AG04449 (cell line): ENCODE measurements at places on chromosomes 2 and 18.

DNA sequence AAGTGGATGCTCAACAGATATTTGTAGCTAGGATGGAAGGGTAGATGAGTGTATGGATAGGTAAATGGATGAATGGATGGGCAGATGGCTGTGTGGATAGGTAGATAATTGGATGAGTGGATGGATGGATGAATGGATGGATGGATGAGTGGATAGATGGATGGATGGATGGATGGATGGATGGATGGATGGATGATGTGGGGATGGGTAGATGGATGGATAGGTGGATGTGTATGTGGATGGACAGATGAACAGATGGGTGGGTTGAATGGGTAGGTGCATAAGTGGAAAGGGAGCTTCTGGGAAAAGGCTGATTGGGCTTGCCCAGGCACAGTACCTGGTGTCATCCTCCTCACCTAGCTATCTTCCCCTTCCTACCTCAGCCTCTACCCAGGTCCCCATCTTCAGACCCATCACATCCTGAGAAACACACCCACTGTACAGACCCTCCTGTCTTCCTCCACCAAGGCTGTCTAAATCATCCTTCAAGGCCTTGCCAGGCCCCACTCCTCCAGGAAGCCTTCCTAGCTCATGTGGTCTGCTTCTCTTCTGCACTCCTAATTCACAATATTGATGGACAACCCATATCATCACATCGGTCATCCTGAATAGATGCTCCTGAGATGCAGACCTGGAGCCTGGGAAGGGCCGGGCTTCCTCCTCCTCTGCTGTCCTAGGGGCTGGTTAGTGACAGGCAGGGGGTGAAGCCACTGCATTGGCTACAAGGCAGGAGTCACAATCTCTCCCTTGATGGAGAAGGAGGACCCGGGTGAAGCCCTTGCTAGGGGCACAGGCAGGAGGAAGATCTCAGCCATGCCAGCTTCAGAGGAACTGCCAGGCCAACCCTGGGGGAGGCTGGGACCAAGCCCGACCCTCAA lies 49.4 kb downstream of the SMAD7 start:
- no peak for DNase-seq

GRCh38 chr2:191202209-191202721 lies 42.9 kb upstream of the MYO1B start:
- peak; percentile 75 for DNase-seq

DNA sequence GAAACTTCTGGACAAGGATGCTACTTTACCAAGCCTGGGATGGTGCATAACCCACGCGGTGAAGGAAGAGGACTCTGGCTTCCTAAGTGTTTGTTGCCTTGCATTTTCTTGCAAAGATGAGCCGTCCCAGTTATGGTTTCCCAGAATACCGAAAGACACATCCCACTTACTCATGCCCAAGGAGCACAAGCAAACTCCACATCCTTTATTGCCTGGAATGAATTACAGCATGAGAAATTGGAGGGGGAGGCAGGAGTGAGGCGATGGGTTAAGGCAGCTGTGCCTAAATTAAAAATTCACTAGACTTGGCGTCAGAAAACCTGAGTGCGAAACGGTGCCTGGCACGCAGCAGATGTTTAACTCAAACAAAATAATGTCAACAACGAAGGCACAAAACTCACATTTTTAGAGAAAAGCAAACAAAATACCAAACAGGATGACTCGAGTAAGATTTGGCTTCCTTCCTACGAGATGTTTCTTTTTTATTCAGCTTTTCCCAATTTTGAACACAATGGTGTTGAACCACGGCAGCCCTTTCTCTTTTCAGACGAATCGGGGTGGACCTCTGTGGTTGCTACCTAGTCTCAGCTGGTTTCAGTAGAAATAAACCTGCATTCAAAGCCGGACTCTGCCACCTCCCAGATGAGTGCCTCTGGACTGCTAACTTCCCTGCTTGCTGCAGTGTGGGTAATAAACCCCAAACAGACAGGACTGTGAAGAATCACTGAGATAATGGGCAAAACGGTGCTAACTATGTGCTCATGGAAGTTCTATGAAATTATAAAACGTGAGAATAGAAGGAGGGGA lies 100.3 kb upstream of the NCK2 start:
- no peak for DNase-seq

DNA sequence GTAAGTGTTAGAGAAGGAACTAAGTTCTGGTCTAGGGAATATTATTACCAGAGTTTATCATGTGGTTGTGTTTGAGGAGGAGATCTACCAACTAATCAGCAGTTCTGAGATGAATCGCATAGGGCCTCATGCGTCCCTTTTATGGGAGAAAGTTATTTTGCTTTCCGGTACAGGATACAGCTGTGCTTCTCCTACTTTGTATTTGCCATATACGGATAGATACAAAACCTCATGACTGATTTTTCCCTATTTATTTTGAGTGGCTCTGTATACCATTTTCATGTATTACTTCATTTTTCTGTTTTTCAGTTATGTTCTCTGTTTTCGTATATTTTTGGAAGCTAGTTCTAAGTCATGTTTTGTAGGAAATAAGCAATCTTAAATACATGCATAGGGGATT lies 66.8 kb downstream of the ACSL3 start:
- DNase-seq = no peak

GRCh38 chr2:94997981-94998930 lies 27.3 kb upstream of the MAL start:
- no peak for DNase-seq

GRCh38 chr2:101185085-101185484 lies 33.9 kb upstream of the TBC1D8 start:
- no peak for DNase-seq

DNA sequence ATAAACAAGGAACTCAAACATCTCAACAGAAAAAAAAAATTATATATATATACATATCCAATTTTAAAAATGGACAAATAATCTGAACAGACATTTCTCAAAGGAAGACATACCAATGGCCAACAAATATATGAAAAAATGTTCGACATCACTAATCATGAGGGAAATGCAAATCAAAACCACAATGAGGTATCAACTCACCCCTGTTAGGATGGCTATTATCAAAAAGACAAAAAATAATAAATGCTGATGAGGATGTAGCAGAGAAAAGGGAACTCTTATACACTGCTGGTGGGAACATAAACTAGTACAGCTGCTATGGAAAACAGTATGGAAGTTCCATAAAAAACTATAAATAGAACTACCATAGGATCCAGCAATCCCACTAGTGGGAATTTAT lies 46.1 kb downstream of the CLASP1 start:
- no peak for DNase-seq

- DNase-seq = no peak
Measured at GRCh38 chr18:79702906-79703305, 23.3 kb downstream of the CTDP1 start.

DNA sequence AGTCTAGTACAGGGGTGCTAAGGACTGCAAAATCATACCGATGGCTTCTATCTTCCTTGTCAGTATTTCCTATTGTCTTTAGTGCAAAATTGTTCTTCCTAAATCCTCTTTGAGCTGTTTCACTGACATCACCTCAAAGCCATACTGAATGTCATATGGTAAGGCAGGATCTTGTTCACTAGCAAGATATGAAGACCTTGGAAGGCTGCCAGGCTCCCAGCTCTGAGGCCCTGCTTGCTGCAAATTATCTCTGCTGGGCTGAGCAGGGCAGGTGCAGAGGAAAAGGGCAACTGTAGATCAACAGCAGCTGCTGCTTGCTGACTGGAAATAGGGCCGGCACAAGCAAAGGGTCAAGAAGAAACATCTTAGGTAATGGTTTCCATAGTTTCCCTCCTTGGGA lies 58.2 kb downstream of the PMAIP1 start:
- DNase-seq = peak; percentile 38

GRCh38 chr2:211609127-211609526 lies 929.5 kb downstream of the ERBB4 start:
- DNase-seq = no peak

- peak; percentile 24 for DNase-seq
Measured at GRCh38 chr18:47163241-47163640, 12.9 kb downstream of the IER3IP1 start.

- no peak for DNase-seq
Measured at GRCh38 chr18:48928787-48929186, 22.0 kb downstream of the SMAD7 start.

- DNase-seq = no peak
Measured at GRCh38 chr2:197986977-197987376, 182.6 kb downstream of the PLCL1 start.

DNA sequence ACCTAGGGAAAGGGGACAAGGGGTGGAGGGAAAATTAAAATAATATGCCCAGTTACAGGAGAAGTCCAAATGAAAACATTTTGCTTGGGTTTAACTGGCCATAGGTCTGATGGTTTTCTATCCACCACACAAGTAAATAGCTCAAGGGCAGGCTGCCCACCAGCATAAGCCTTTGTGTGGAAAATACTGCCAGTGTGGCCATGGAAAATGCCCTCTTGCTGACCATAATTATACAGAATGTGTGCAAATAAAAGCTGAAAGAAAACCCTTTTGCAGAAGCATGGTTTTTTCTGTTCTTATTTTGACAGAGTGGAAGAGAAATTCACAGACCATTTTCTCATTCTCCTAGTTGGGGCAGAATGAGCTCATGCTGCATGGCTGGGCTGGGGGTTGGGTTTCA lies 111.3 kb upstream of the SIX2 start:
- no peak for DNase-seq

GRCh38 chr18:49656073-49656692 lies 94.3 kb downstream of the LIPG start:
- DNase-seq = peak; percentile 53

DNA sequence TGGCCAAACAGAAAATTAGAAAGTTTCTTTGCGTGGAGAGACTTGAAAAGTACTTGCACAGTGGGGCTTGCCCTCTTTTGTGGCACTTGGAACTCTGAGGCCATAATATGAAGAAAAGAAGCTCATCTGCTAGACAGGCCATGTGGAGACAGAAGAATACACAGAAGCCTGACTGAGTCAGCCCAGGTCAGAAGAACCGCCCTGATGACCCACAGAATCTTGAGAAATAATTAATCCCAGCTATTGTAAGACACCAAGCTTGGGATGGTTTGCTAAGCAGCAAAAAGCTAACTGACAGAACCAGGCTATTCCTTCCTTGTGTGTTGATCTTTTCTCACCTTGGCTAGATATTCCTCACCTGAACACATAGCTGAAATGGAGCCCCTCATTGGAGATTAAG lies 33.7 kb downstream of the G6PC2 start:
- DNase-seq = no peak

DNA sequence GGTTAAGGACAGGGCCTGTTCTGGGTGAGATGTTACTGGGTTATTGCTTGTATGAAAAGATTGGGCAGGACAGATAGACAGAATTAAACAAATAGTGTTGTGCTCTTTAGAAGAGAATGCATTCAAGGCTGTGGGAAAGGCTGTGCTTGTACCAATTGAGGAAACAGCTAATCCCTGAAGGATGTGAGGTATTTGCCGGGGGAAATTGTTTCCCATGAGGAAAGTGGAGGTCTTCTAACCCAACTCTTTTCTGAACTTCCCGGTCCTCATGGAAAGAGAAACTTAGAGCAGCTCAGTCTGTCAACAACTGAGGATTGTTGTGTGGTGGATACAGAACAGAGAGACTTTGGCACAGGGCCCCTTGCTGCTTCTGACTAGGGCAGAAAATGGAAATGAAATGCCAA lies 9.5 kb downstream of the SLC1A4 start:
- DNase-seq = peak; percentile 38

DNA sequence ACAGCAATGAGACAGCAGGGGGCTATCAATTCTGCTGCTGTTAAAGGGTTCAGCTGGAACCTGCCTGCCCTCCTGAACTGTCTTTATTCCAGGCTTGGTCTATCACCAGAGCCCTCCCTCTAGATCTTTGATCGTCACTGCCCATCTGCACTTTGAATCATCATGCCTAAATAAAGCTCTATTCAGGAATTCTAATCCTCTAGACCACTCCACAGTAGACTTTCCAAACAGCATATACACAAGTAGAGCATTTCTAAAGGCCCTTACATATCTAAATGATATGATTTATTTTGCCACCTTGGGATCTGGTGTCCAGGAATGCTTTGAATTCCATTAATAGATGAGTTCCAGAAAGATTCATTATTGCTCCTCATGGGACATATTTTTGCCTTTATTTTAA lies 542.1 kb upstream of the SYT4 start:
- DNase-seq = no peak

DNA sequence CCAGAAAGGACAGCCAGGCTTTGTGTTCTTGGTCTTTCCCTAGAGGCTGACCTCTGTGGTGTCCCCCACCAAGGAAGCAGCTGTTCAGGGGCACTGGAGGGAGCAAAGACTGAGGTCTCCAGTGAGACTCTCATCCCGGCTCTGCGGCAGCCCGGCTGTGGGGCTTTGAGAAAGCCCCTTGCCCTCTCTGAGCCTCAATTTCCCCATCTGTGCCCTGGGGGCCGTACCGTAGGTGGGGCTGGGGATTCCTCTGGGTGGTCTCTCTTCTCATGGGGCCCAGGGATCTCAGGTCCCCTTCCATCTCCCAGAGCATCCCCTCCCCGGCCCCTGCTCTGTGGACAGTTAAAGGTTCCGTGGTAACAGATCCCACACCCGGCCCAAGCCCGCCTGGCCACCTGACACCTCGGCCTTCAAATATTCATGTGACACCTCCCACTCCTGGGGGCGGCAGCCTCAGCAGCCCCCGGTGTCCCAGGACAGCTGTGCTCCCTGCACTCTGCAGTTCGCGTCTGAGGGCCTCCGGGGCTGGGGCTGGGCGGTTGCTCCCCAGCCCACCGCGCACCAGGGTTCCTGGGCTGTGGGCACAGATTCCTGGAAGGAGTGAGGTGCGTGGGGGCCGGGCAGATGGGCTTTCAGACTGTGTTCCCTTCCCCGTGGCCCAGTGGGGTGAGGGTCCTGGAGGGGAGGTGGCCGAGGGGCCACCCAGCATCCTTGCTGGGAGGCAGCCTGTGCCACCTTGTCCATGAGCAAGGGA lies 15.1 kb upstream of the KLHL30 start:
- no peak for DNase-seq

GRCh38 chr2:175309799-175310198 lies 128.3 kb upstream of the ATP5MC3 start:
- no peak for DNase-seq

DNA sequence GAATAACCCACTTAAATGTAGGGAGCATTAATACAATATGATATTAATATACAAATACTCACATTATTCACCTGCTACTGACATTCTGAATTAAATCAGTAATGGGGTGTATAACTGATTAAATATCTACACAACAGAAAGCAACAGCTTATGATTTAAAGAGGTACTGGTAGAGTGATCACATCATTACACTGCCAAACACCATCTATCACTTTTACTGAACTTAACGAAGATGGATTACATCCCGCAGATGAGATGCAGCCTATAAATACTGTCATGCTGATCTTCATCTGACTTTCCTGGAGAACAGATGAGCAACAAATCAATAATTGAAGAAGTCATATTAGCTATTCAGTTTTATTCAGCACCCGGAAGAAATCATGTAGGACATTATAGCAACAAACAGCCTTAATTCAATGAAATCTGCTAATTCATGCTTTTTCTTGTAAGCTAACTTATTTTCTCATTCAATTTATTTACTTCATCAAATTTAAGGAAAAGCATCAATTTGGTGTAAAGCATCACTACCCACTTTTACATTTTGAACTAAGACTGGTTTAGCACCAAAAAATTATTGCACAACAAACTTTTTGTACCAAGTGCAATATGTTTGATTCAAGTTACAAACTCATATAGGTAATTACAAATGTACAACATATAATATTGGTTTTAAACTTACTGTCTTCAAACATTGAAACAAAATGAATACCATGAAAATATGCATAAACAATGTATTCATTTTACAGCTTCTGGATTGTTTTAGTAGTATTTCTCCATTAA lies 1509.0 kb downstream of the LRP1B start:
- DNase-seq = no peak
